Esophagus mucosa (tissue), 1 donor: ENCODE measurements at places on chromosomes 2 and 18.
A peak's percentile ranks its signal among the peaks of the same experiment; 100 is the strongest.

DNA sequence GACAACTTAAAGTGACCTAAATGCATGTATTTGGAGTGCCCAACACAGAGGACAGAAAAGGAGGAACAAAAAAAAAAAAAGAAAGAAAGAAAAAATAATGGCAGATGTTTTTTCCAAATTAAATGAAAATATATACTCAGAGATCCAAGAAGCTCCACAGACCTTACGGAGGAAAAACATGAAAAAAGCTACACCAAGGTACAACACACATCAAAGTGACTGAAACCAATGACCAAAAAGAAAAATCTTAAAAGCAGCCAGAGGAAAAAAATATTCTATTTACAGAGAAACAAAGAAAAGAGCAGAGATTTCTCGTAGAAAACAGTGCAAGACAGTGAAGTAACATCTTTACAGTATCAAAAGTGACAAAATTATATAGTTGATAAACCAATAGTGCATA, 5.1 kb downstream of the FANCL start:
- no peak for ATAC-seq

GRCh38 chr18:62850619-62851306, 135.4 kb downstream of the PHLPP1 start:
- ATAC-seq = peak; percentile 13

DNA sequence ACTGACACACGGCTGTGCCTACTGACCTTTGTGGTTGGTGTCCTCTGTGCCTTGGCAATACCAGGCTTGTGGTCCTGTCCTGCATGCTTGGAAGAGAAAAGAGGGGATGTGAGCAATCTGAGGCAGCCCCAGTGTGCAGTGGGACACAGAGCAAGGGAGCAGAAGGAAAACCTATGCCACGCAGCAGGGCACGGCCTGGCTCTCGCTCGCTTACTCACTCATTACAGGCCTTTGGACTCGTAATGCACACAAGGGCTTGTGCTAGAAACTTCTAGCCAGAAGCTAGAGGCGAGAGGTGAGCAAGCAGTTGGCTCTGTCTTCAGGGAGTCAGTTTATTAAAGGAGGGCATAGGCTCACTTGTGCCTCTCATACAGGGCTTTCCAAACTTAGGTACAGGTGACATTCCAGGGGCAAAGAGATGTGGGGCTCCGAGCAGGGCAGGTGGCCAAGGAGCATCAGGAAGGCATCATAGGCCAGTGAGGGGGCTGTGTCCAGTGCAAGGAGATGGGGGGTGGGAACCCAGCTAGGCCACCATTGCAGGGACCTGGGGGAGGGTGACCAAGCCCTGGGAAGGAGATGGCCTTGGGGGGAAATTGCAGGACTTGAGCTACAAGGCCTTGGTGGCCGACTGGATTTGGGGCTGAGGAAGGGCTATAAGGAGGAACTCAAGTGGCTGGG, 100.8 kb downstream of the DYSF start:
- no peak for ATAC-seq

GRCh38 chr18:76161983-76162382, 333.1 kb downstream of the ZNF516 start:
- ATAC-seq = no peak

GRCh38 chr18:11565716-11566115, 43.7 kb upstream of the SLC35G4 start:
- ATAC-seq = no peak

DNA sequence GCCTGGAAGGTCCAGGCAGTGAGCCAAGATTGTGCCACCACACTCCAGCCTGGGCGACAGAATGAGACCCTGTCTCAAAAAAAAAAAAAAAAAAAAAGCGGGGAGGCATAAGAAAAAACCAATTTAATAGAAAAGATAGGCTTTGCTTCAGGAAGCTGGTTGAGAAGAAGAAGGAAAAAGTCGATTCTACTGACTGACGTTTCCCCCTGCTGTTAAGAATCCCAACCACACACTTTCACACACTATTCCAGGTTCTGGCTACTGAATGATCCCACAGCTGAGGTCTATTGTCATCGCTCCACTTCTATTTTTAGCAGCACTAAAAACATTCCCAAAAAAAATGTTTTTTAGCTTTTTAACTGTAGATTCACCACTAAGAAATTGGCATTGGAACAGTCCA, 6.7 kb upstream of the CHCHD5 start:
- no peak for ATAC-seq

DNA sequence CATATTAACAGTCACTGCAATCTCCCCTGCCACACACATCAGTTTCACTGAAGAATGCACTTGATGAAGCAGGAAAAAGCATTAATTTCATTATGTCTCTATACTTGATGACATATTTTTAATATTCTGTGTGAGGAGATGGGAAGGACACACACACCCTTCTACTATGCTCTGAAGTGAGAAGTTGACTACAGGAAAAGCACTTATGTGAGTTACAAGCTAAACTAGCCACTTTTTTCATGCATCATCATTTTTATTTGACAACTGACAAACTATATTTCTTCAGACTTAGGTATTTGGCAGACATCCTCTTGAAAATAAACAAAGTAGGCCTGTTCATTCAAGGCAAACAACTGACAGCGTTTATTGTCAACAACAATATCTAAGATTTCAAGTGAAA, 150.4 kb upstream of the ID2 start:
- ATAC-seq = no peak
